ENCODE measurements at places on chromosomes 2 and 18. TPM values are rescaled to one million over a fixed set of nuclear protein-coding genes. Genes with fewer than 3 reads are reported as not detected.

- H3K36me3 ChIP-seq: no peaks in the 10 kb centered on the region
- H3K27me3 ChIP-seq: peaks cover 5% of the 10 kb centered on the region
- no peaks in the 10 kb centered on the region for H3K4me1 ChIP-seq
Observed at GRCh38 chr2:101388232-101388631, 929 bp upstream of the CREG2 start.

DNA sequence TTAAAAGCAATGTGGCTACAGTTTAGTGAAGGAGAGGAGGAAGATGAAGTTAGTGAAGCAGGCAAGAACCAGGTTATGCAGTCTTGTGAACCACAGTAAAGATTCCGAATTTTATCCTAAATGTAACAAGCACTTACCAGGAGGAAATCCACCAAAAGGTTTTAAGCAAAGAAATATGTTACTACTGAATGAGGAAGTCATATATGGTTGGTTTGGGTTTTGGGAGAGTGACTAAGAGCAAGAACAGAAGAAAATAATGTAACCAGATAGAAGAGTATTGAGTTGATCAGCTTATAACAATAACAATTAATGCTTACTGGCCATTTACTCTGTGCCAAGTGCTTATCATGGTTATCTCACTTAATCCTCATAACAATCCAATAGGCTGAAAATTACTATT is 1.9 kb downstream of the USP37 start:
- no peak for DNase-seq
- H3K27ac ChIP-seq: peak overlapping the region; percentile 97
- no peaks in the 10 kb centered on the region for H3K36me3 ChIP-seq
- no peaks in the 10 kb centered on the region for H3K27me3 ChIP-seq
- H3K4me1 ChIP-seq: peaks cover 19% of the 10 kb centered on the region
- H3K4me3 ChIP-seq: no peak overlapping the region

GRCh38 chr2:101540518-101540917 is 65.6 kb upstream of the RFX8 start:
- no peaks in the 10 kb centered on the region for H3K4me1 ChIP-seq
- H3K36me3 ChIP-seq: no peaks in the 10 kb centered on the region
- H3K4me3 ChIP-seq: no peak overlapping the region
- no peak for DNase-seq

- DNase-seq: no peak
- H3K4me3 ChIP-seq: no peak overlapping the region
- H3K27ac ChIP-seq: no peak overlapping the region
- H3K27me3 ChIP-seq: no peaks in the 10 kb centered on the region
Observed at GRCh38 chr2:144922519-144922918, 402.6 kb upstream of the ZEB2 start.

GRCh38 chr18:10514082-10514481 is 11.7 kb upstream of the NAPG start:
- H3K4me1 ChIP-seq: peaks cover 6% of the 10 kb centered on the region
- no peak for DNase-seq
- no peak overlapping the region for H3K4me3 ChIP-seq
- H3K36me3 ChIP-seq: no peaks in the 10 kb centered on the region
- H3K27me3 ChIP-seq: no peaks in the 10 kb centered on the region

DNA sequence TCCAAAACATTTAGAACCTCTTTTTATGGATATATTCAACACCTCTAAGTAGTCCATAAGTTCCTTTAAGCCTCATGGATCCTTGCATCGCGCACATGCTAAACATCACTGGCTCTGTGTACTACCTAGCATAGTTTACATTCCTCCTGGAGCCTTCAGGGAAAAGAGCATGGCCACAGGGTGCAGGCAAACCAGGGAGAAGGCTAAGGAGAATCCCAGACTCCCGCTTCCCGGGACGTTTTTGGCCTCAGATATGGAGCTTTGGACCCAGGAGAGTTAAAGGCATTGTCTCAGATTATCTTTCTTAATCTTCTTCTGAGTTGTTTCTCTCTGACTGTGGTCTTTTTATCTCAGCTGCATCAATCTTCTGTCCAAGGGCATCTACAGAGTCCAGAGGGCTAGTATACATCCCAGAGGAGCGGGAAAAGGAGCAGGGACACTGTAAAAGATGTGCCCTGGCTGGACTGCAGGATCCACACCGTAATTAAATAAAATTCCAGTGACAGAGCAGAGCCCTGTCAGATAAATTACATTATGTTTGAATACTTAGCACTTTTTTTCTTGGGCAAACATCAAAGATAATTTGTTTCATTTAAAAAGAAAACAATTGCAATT is 36.9 kb downstream of the RIT2 start:
- no peaks in the 10 kb centered on the region for H3K36me3 ChIP-seq
- H3K4me3 ChIP-seq: no peak overlapping the region
- DNase-seq: no peak
- no peak overlapping the region for H3K27ac ChIP-seq
- H3K4me1 ChIP-seq: no peaks in the 10 kb centered on the region
- peaks cover 7% of the 10 kb centered on the region for H3K27me3 ChIP-seq

GRCh38 chr2:158501301-158501700 is 44.5 kb downstream of the PKP4 start:
- no peak overlapping the region for H3K27ac ChIP-seq
- H3K36me3 ChIP-seq: no peaks in the 10 kb centered on the region
- DNase-seq: no peak

DNA sequence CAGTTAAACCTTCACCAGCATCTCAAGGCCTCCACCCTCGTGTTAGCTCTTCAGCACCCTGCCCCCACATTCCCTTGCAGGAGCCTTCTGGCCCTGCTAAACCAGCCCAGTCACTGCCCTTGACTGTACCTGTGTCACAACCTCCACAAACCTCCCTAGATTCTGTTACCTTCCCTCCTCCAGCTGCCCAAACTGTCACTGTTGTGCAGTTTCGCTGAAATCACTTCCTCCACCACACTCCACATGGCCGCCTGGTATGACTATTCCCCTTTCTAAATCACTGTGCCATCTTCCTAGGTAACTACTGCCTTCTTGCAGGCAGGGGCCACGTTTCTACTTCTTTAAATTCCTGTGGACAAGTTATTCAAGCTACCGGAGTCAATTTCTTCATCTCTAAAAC is 160.2 kb downstream of the GALNT14 start:
- no peaks in the 10 kb centered on the region for H3K36me3 ChIP-seq
- no peaks in the 10 kb centered on the region for H3K27me3 ChIP-seq
- H3K4me3 ChIP-seq: no peak overlapping the region
- H3K27ac ChIP-seq: no peak overlapping the region
- H3K4me1 ChIP-seq: no peaks in the 10 kb centered on the region
- no peak for DNase-seq

DNA sequence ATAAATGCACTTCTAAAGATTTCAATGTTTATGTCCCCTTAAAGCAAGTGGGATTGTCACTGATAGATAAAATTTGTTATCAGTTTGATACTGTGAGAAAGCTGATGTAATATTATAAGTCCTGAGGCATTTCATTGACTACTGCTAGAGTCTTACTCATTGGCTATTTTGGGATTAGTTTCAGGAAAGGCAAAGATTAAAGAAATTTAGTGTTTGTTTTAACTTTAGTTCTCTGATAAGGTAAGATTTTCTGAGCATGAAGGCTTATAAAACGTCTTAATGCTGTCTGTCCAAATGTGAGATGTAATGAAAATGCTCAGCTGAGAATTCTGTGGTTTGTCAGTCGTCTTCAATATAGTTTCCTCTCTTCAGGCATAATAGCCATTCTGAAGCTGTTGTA is 886.4 kb upstream of the CDH2 start:
- DNase-seq: no peak
- H3K4me1 ChIP-seq: no peaks in the 10 kb centered on the region
- no peak overlapping the region for H3K4me3 ChIP-seq
- H3K27ac ChIP-seq: no peak overlapping the region
- no peaks in the 10 kb centered on the region for H3K27me3 ChIP-seq

- no peak overlapping the region for H3K4me3 ChIP-seq
- no peaks in the 10 kb centered on the region for H3K27me3 ChIP-seq
- H3K36me3 ChIP-seq: no peaks in the 10 kb centered on the region
- H3K27ac ChIP-seq: no peak overlapping the region
Observed at GRCh38 chr2:14712111-14712510, 79.6 kb downstream of the LRATD1 start.

DNA sequence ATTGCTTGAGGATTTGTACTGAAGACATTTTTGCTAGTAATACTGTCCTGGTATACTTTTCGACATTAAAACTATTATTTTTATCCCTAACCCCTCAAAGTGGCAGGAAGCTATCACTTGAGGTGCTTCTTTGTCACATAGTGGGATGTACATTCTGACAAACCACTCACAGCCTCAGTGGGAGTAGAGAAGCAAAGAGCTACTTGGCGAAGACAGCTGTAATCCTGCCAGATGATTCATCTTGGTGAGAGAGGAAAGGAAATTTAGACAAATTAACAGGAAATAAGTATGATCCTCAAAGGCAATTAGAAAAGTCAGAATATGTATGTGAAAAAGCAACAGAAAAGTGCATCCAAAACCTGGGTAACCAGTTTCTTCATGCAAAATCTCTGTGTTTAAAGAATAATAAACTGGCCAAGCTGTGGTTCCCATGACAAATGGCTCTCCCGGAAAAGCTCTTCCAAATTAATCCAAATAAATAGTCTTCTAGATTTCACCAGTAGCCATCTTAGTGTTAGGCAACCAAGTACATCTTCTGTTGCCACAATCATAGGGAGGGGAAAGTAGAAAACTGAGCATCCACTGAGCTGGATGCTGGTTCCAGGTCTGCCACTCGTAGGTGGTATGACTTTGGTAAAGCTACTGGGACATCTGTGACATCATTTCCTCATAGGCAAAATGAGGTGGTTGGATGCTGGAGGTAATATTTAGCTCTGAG is 308.0 kb upstream of the LYPD1 start:
- peak overlapping the region; percentile 88 for H3K27ac ChIP-seq
- H3K4me1 ChIP-seq: no peaks in the 10 kb centered on the region
- no peak for DNase-seq
- no peaks in the 10 kb centered on the region for H3K27me3 ChIP-seq

- H3K4me3 ChIP-seq: no peak overlapping the region
- no peak overlapping the region for H3K27ac ChIP-seq
- H3K27me3 ChIP-seq: no peaks in the 10 kb centered on the region
- no peaks in the 10 kb centered on the region for H3K36me3 ChIP-seq
- no peaks in the 10 kb centered on the region for H3K4me1 ChIP-seq
- DNase-seq: no peak
Observed at GRCh38 chr18:37138456-37138855, 309.5 kb downstream of the KIAA1328 start.

GRCh38 chr2:214699236-214699635 is 110.2 kb downstream of the BARD1 start:
- H3K36me3 ChIP-seq: no peaks in the 10 kb centered on the region
- H3K4me3 ChIP-seq: no peak overlapping the region
- no peak for DNase-seq

- no peaks in the 10 kb centered on the region for H3K4me1 ChIP-seq
- no peak overlapping the region for H3K4me3 ChIP-seq
- no peak for DNase-seq
Observed at GRCh38 chr18:76943542-76944339, 121.4 kb downstream of the ZNF236 start.

DNA sequence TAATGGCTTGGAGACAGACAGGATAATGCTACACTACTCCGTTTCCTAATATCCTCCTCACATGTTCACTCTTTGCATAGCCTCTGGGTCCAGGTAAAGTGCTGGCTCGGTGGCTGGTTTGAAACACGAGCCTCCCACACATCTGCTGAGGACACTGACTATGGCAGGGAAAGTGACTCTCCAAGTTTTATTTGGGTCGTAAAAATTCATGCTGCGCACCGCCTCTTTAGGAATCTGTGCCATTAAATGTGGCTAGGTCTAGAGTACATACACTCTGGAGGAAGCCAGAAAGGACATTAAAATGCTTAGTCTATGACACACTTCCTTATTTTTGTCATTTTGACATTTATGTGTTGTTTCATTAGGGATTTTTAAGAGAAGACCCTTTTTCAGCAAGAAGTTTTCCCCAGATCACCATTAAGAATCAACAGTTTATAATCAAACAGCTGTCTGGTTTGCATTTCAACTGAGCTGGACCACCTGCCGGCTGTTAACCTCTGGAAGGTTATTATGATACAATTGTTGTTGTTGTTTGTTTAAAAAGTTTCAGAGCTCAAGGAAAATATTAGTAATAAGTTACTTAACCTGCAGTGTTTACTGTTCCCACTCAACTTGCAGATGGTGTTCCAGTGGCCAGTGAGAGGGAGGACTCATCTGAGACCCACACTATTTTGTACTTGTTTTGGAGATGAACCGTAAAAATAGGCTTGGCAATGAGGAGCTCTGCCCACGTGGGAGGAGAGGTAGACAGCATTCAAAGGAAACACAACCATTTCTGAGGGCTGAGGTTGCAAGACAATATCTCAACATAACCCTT is 443.3 kb upstream of the MEIS1 start:
- H3K36me3 ChIP-seq: no peaks in the 10 kb centered on the region
- H3K27ac ChIP-seq: no peak overlapping the region
- H3K4me3 ChIP-seq: no peak overlapping the region
- no peaks in the 10 kb centered on the region for H3K4me1 ChIP-seq

- no peak overlapping the region for H3K4me3 ChIP-seq
- H3K27me3 ChIP-seq: no peaks in the 10 kb centered on the region
- DNase-seq: no peak
- H3K27ac ChIP-seq: no peak overlapping the region
- no peaks in the 10 kb centered on the region for H3K36me3 ChIP-seq
- no peaks in the 10 kb centered on the region for H3K4me1 ChIP-seq
Observed at GRCh38 chr2:105509269-105510086, 110.6 kb upstream of the FHL2 start.

DNA sequence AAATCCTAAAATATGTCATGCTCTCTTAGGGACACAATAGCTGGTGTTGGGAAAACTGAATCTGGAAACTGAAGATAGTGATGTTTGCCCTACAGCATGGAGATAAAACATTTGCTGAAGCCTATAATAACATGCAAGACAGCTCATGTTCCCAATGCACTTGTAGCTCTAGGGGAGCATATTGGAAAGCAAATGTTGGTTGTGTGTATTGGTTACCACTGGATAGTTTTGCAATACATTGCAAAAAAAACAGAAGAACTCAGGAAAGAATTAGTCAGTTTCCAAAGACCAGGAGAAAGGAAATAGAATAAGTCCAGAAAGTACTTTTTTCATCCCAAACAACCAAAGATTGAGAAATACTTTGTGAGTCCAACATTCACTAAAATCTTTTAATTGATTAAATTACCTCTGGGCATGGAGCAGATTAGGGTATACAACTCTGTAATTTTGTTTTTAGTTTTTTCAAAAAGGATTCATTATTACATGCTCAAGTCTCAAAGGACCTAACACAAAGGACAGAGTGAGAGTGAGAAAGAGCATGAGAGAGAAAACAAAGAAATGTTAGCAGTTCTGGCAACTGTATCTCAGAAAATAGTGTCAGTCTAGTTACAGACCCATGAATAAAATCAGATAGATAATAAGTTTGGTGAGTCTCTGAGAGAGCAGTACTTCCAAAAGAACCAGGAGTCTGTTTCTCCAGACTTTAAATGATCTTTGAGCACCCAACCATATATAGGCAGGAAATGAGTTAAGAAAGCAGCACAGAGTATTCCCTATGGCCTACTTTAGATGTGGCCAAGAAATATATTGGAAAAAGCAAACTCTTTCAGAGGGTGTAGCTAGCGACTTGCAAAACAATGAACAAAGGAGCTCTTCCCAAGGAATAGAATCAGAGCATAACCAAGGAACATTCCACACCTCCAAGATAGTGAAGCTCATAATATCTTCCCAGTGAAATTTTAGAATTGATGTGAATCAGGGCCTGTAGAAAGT is 36.6 kb upstream of the COL3A1 start:
- no peaks in the 10 kb centered on the region for H3K36me3 ChIP-seq
- H3K4me3 ChIP-seq: no peak overlapping the region
- peak overlapping the region; percentile 78 for H3K27ac ChIP-seq

IL1A gene
- 0.44 TPM for total RNA-seq

SIX3 gene
- not detected for total RNA-seq

SLC9A4 gene
- not detected for total RNA-seq

LRRTM1 gene
- not detected for total RNA-seq

DPP10 gene
- total RNA-seq: 0.32 TPM

HOXD11 gene
- total RNA-seq: not detected

MC2R gene
- not detected for total RNA-seq

ACVR1C gene
- 5.9 TPM for total RNA-seq

NEURL3 gene
- total RNA-seq: not detected

Measured in breast epithelium (tissue), 4 donors.